ENCODE measurements at places on chromosomes 7 and 10.
A peak's percentile ranks its signal among the peaks of the same experiment; 100 is the strongest.

DNA sequence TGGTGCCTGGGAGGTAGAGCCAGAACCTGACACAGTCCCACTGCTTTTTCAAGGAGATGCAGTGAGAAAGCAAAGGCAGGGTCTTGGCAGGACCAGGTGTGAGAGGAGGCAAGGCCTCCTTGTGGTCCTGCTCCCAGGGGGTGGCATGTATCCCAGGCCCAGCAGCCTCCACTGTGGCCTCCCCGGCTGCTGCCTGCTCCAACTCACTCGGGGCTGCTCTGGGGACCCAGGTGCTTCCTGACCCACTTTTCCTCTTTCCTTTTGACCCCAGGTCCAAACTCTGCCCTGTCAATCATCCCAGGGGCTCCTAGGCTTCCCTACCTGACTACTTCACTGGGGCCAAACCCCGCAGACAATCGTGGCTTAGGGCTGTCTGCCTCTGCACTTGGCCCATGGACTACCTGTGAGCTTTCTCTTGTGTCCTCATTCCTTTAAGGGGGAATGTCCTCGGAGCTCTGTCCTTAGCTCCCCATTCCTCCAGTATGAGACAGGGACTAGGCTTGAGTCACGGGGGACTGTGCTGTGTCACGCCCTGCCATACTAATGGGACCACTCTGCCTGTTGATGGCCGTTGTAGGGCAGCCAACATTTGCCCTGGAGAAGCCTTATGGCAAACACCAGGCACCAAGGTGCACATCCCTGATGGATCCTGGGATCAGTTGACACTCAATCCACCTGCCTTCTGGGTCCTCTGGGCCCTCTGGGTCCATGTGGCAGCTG is 1.1 kb upstream of the AEBP1 start:
- DNase-seq, result no peak

DNA sequence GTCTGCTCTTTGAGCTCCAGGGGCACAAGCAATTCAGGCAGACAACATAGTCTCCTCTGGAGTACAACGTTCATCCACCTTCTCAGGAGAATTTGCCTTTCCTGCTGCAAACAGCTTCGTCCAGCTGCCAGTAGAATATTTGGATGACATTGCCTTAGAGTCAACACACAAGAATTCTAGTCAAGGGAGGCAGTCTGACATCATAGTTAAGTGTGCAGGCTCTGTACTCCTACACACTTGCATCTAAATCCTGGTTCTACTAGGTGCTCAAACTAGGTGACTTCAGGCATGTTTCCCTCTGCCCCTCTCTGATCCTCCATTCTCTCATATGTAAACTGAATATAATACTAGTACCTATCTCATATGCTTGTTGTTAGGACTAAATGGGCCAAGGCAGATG is 314.8 kb downstream of the HPSE2 start:
- no peak for DNase-seq

DNA sequence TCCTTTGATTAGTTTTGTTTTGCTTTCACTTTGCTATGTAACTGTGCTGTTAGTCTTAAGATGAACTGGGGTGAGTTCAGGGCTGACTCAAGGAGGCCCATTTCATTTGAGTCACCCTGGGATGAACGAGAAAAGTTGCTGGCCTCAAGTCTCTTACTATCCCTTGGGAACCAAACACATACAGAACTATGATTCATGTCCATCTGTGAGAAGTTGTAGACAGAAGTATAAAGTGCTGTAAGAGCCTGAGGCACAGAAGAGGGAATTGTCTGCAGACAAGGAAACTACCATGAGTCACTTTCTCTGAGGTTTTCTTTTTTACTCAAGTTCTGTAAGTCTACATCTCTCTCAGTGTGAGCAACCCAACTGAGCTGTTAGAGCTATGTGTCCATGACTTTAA is 179.8 kb upstream of the CSTF2T start:
- no peak for DNase-seq

- DNase-seq, result no peak
Observed at GRCh38 chr10:1036341-1036791, 10.7 kb upstream of the IDI2 start.

- DNase-seq, result peak; percentile 36
Observed at GRCh38 chr7:76020031-76020714, 25.8 kb upstream of the TMEM120A start.

DNA sequence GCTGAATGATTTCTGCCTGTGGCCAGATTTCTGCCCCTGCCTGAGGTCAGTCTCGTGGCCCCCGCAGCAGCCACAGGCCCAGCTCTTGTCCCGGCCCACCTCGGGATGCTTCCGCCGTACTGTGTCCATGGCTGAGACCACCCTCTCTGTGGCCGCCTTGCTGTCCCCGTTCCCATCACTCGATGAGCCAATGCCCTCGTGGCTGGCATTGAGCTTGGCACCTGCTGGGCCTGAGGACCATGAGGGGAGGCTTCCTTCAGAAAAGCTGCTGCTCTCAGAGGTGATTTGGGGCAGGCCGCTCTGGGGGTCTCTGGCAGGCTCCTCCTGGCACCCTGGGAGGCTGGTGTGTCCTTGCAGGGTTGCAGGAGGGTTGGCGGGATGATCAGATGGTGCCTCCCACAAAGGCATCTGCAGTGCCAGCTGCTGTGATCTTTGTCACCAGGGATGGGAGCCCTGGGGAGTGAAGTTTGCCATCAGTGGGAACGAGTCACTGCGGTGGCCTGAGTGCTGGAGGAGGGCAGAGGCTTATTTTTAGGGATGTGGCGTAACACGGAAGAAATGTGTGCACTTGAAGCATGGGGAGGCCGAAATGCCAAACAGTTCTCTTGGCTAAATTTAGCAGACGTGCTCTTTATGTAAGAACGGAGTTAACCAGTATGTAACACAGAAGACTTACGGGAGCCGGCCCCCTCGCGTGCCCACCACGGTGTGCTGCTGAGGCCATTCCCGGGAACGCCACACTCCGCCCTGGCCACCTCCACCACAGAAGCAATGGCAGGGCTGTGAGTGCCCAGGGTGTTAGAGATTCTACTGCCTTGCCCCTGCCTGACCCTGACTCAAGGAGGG is 47.7 kb downstream of the VIPR2 start:
- DNase-seq, result no peak

GRCh38 chr10:80136134-80136571 is 3.6 kb downstream of the PLAC9 start:
- DNase-seq, result no peak
